ENCODE measurements at places on chromosomes 2 and 18. TPM values are rescaled to one million over a fixed set of nuclear protein-coding genes. Genes with fewer than 3 reads are reported as not detected.
A peak's percentile ranks its signal among the peaks of the same experiment; 100 is the strongest.

DNA sequence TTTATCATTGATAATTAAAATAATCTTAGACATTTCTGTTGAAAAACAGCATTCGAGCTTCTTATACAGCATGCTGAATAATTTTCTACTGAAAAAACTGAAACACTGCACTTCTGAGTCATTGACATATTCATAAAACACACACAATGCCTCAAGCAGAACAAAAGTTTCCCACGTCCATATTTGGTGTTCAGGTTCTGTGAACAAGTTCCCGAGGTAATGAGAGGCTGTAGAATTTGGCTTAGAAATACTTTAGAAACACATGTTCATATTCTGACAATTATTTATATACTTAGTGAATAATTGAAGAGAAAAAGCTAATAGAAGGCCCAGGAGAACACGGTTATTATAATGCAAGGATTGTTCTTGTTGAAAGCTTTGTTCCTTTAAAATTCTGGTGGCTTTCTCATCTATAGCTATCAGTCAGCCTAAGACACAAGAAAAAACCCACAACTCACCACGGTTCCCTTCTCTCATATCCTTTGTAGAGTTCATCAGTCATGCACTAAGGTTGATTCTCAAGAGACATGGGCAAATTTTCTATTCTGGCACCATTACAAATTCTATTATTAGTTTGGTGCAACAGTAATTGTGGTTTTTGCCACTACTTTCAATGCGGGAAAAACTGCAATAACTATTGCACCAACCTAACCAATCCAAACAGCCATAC lies 194.4 kb downstream of the TMX3 start:
- DNase-seq, result no peak

DNA sequence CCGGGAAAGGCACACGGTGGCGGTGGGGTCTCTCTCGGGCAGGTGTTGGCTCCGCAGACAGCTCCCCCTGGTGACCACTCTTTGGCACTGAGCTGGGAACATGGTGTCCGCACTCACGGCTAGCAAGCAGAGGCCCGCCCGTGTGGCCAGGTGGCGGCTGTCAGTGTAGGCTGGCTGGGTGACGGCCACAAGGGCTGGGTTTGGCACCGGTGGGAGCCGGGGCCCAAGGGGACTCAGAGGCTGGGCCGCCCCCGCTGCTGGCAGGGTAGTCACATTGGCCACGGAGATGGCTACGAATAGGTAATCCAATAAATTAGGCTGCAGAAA lies 1071.7 kb downstream of the RPIA start:
- DNase-seq, result no peak

GRCh38 chr2:240399419-240400324 lies 35.8 kb upstream of the GPC1 start:
- DNase-seq, result no peak

- no peak for DNase-seq
These were observed 100.4 kb downstream of the AFF3 start for GRCh38 chr2:100041946-100042345.

- no peak for DNase-seq
These were observed 317.2 kb downstream of the TSN start for GRCh38 chr2:122072666-122073065.

GRCh38 chr2:224160917-224161316 lies 121.8 kb upstream of the SERPINE2 start:
- DNase-seq, result no peak

RBM43 gene
- 4.7 TPM for total RNA-seq

- DNase-seq, result no peak
These were observed 93.9 kb upstream of the CCDC85A start for GRCh38 chr2:56089931-56090330.

GALNT3 gene
- 2.6 TPM for total RNA-seq

LANCL1 gene
- total RNA-seq, result 22.5 TPM

- no peak for DNase-seq
These were observed 25.2 kb downstream of the OSBPL1A start for GRCh38 chr18:24372279-24372872.

GRCh38 chr2:214543386-214543955 lies 132.6 kb downstream of the VWC2L start:
- DNase-seq, result no peak

DNA sequence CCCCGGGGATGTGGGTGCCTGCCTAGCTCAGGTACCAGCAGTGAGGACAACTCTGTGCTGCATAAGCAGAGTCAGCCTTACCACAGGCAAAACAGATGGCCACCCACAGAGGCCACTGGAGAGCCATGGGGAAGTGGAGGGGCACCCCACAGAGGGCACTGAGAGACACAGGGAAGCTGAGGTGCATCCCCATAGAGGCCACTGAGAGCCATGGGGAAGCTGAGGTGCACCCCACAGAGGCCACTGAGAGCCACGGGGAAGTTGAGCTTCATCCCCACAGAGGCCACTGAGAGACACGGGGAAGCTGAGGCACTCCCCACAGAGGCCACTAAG lies 134.1 kb upstream of the EPAS1 start:
- no peak for DNase-seq

- no peak for DNase-seq
These were observed 80.1 kb upstream of the SPOPL start for GRCh38 chr2:138421315-138421970.

DNA sequence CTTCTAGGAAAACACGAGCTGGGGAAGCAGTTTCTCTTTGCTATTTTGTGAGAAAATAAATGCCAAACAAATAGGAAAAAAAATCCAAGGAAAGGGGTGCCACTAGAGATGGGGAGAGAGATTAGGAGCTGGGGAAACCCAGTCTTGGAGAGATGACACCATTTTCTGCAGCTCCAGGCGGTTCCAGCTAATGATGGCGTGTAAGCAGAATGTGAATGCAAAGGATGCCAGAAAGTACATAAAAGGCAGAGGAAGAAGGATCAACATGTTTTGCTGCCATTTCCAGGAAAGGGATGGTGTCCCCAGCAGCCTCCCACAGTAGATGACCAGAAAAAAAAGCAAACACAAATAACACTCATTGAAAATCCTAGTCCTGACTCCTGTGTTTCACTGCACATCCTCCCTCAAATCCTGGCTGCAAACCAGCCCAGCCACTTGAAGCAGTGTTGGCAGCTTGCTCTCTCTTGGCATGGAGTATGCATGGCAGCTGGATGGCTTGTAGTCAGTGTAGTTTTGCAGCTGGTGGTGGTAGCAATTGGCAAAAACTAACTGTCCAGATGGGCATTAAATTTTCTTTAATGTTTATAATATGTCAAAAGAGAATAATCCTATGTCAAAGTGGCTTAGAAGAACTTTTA lies 93.6 kb downstream of the FTCDNL1 start:
- no peak for DNase-seq

DNA sequence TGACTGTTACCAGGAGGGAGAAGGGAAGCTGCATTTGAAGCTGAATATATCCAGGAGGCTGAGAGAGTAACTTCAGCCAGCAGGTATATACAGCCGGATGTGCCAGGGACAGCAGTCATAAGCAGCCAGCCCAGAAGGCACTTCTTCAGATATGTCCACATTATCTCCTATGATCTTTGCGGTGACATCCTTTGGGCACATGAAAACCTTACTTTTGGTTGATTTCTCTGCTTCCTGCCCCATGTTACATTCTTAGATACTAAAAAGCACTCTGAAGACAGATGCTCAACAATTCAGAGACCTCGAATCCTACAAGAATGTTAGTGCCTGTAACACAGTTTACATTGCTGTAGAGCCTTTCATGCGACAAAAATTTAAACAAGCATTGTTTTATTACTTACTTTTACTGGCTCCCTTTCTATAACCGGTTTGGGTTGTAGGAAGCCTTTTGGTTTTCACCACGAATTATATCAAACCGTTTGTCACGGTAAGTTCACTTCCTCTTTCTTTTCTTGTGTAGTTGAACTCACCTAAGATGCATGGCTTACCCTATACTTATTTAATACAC lies 50.3 kb upstream of the TLK1 start:
- peak; percentile 34 for DNase-seq

IL1R2 gene
- total RNA-seq, result 4.9 TPM

GRCh38 chr2:104049981-104050380 lies 803.9 kb upstream of the POU3F3 start:
- DNase-seq, result no peak

GRCh38 chr2:216673021-216673420 lies 22.3 kb downstream of the IGFBP5 start:
- no peak for DNase-seq

GRCh38 chr2:75303227-75303626 lies 103.9 kb upstream of the TACR1 start:
- DNase-seq, result no peak

- no peak for DNase-seq
These were observed 86.5 kb upstream of the TAF1B start for GRCh38 chr2:9756692-9757250.

LRRTM4 gene
- 0.09 TPM for total RNA-seq

GRCh38 chr2:37688771-37689468 lies 17.5 kb upstream of the CDC42EP3 start:
- DNase-seq, result no peak

DNA sequence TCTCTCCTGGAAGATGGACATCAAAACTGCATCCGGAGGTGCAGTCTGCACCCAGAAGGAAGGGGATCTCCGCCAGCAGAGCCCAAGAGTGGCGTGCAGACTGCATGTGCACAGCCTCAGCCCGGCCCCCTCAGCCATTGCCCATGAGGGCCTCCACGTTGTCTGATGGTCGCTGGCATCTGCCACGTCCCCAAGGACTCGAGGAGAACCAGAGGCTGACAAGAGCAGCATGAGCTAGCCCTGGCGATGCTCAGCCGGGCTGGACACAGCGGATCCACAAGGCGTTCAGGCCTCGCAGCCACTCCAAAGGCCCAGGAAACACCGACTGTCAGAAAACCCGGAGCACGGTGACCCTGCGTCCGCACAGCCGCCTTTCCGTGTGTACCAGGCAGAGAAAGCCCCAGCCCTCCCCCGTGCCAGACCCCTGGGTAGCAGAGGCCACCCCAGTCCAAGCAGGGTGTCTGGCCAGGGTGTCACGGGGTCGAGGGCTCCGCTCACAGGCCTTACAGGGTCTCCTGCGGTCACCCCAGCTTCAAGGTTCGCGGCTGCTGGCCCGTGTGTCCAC lies 48.3 kb downstream of the SLC66A2 start:
- DNase-seq, result no peak

DNA sequence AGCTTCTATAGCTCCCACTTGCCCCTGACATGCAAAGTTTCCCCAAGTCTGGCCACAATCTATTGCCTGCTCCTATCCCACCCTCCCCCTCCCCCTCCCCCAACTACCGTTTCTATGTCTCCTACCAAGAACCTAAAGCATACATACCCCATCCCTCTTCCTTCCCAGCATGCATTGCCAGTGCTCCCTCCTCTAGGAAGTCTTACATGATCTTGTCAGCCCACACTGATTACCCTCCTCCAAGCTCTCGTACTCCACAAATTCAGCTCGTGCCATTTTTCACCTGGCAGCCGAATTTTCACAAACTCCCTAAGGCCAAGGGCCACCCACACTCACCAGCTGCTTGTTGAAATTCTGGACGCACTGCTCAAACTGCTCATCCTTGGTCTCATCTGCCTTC lies 30.7 kb downstream of the BIN1 start:
- DNase-seq, result no peak

- DNase-seq, result no peak
These were observed 62.3 kb upstream of the FSIP2 start for GRCh38 chr2:185676316-185676715.

APCDD1 gene
- 1.9 TPM for total RNA-seq

GRCh38 chr2:152024477-152024876 lies 74.4 kb downstream of the CACNB4 start:
- DNase-seq, result no peak

NT5DC4 gene
- total RNA-seq, result 0.85 TPM

- peak; percentile 43 for DNase-seq
These were observed 40.4 kb downstream of the DHRS9 start for GRCh38 chr2:169109502-169110409.

DNA sequence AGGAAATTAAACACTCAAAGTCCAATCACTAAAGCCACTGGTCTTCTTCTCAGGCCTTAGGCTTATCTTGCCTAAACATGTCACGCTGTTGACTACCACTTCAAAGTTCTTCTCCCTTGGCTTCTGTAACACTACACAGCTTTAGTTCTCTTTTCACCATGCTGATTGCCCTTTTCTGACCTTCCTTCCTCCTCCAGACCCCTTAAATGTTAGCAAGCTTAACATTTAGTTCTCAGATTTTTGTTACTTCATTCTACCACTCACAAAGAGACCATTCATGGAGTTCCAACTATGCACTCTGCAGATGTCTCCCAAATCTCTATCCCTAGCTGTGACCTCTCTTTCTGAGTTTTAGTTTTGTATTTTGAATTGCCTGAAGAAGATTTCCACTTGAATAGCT lies 64.4 kb downstream of the TTC21B start:
- DNase-seq, result no peak

- no peak for DNase-seq
These were observed 150.0 kb downstream of the IKZF2 start for GRCh38 chr2:213001297-213001910.

SKOR2 gene
- not detected for total RNA-seq

- DNase-seq, result no peak
These were observed 300.9 kb upstream of the FBXO11 start for GRCh38 chr2:48207201-48207641.

DNA sequence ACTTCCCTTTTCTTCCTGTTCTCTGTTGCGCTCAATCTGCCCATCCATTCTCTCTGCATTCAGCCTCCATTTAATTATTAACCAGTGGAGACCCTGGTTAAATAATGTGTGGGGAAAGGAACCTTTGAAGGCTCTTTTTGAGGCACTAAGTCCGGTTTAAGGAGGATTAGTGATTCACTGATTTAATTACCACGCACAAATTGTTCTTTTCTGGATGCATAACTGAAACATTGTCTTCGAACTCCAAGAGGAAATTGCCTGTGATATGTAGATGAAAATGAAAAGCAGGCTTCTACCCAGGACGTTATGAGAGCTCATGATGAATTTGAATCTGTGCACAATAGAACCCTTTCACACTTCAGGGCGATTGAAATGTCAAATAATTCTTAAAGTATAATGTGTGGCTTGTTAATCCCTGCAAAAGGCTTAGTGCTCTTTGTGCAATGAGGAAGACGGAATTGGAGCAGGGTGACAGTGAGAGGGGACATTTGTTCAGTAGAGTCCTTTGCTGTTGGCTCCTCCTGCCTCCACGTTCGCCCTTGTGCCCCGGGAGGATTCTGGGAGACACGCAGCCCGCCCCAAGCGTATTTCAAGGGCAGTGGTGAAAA lies 51.1 kb upstream of the ZNF236 start:
- DNase-seq, result no peak

GRCh38 chr18:3466045-3466444 lies 16.1 kb downstream of the TGIF1 start:
- DNase-seq, result no peak

FSIP2 gene
- 0.57 TPM for total RNA-seq

DNA sequence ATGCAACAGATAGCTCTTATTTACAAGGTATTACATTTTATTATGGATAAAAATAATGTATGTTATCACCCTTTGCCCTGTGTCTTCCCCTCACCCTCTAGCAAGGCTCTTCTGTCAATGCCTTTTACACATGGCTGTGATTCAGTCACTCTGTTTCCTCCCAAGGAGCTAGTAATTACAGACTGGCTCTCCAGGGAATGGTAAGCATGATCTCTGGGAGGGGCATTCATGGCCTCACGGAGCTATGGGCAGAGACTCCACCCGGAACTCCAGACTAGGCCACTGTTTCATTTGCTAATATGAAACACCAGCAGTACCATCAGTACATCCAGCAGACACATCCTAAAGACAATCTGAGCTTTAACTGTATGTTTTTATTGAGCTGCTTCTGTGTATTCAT lies 410.9 kb upstream of the CYRIA start:
- no peak for DNase-seq

Data from thymus (tissue), 14 donors.